ENCODE measurements at places on chromosomes 4 and X.
A peak's percentile ranks its signal among the peaks of the same experiment; 100 is the strongest.

GRCh38 chrX:150907474-150907873 is 9.0 kb upstream of the CD99L2 start:
- DNase-seq, result no peak

- no peak for DNase-seq
Measured at GRCh38 chr4:125689805-125690204, 375.1 kb downstream of the FAT4 start.

GRCh38 chr4:137853424-137853823 is 321.1 kb upstream of the PCDH18 start:
- no peak for DNase-seq

DNA sequence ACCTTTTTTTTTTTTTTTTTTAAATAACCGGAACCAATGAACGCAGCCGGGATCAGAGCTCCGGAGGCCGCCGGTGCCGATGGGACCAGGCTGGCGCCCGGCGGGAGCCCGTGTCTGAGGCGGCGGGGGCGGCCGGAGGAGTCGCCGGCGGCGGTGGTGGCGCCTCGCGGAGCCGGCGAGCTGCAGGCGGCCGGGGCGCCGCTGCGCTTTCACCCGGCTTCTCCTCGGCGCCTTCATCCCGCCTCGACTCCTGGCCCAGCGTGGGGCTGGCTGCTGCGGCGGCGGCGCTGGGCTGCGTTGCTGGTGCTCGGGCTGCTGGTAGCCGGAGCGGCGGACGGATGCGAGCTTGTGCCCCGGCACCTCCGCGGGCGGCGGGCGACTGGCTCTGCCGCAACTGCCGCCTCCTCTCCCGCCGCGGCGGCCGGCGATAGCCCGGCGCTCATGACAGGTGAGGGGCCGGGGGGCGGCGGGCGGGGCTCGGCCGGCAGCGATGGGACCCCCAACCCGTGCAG is 337 bp downstream of the STIM2 start:
- peak; percentile 36 for DNase-seq

GRCh38 chr4:38504396-38504715 is 159.6 kb upstream of the KLF3 start:
- DNase-seq, result no peak

DNA sequence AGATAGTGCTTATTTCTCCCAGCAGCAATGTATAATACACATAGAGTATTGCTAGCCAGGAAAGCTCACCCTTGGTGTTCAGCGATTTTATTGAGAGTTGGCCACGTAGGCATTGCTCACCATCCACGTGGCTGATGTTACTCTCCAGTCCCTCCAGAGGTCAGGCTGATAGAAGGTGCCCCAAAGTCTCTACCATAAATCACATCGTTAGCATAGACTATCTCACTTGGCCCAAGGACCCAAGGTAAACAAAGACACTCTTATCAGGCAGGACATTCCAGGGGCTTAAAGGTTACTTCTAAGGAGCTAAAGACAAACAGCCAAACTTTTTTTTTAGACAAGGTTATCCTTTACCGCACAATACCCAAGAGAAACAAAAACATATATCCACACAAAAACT is 30.3 kb upstream of the RGN start:
- no peak for DNase-seq

All from CD4-positive, alpha-beta T cell (primary cell).